ENCODE measurements at places on chromosomes 1 and 21.
A peak's percentile ranks its signal among the peaks of the same experiment; 100 is the strongest.

DNA sequence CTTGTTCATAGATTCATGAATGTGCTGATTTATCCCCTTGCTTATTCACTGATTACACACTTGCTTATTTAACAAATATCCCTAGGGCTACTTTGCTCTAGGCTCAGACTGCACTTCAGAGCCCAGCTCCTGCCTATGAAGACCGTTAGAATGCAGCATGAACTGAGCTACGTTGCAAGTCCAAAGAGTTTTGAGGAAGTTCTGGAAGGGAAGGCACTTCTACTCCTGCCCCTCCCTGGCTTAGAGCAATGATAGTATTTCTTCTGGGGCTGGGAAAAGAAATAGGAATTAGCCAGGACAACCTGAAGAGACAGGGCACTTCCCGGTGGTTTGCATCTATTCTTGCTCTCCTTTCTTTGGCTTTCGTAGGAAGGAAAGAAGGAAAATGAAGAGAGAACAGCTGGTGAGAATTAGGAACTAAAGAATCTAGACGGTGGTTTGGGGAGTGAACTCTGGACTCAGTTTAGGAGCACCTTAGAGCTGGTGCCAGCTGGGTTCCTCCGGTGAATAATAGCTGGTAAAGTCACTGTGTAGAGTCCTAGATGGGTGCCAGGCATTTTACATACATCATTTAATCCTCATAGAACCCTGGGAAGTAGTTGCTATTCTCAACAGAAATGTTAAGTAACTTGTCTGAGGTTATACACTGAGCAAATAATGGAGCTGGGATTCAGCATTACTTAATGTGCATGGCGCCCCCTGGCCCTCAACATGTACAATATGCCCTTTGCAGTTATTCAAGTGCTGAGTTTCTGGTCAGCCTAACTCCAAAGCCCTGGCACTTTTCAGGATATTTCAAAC is 65.9 kb downstream of the NDUFS5 start:
- peak; percentile 57 for DNase-seq

GRCh38 chr1:111720274-111720976 is 18.8 kb downstream of the INKA2 start:
- DNase-seq: no peak

DNA sequence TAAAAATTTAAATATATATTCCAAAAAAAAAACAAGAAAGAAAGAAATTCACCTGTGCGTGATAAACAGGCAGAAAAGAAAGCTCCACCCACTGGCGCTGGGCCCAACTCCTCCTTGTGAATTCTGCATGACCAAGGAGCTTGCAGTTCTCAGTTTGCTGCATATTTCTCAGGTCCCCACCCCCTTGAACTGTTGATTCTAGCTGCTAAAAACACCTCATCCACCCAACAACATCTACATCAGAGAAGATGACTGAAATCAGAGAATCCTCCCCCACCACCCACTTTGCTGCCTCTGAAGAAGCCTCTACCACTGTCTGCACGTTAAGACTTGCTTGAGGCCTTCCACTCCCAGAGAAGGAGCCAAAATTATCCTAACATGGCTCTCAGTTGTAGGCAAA is 104.8 kb downstream of the RGS2 start:
- DNase-seq: no peak

- DNase-seq: no peak
Measured at GRCh38 chr21:31656199-31657095, 3.0 kb upstream of the SOD1 start.

Measured in activated CD4-positive, alpha-beta T cell treated with anti-CD3 and anti-CD28 coated beads for 4 hours (primary cell).